ENCODE measurements at places on chromosomes 7 and 10.

DNA sequence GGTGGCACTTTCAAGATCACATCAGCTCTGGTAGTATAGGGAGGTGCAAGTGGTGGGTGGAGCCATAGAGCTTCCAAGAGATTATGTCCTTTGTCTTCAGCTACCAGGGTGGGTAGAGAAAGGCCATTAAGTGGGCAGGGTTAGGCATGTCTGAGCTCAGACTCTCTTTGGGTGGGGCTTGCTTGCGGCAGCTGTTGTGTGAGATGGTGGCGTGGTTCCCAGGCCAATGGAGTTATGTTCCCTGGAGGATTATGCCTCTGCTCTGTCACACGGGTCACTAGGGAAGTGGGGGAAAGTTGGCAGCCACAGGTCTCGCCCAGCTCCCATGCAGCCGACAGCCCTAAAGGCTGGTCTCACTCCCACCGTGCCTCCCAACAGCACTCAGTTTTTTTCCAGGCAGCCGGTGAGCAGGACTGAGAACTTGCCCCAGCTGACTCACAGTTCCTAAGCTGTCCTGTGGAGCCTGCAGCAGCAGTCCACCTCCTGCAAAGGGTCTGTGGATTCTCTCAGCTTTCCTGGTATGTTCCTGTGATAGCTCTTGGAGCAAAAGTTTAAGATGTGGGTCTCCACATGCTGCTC, 459.0 kb downstream of the SH2D4B start:
- no peak for DNase-seq

GRCh38 chr7:137521451-137521850, 177.9 kb upstream of the PTN start:
- DNase-seq: no peak

DNA sequence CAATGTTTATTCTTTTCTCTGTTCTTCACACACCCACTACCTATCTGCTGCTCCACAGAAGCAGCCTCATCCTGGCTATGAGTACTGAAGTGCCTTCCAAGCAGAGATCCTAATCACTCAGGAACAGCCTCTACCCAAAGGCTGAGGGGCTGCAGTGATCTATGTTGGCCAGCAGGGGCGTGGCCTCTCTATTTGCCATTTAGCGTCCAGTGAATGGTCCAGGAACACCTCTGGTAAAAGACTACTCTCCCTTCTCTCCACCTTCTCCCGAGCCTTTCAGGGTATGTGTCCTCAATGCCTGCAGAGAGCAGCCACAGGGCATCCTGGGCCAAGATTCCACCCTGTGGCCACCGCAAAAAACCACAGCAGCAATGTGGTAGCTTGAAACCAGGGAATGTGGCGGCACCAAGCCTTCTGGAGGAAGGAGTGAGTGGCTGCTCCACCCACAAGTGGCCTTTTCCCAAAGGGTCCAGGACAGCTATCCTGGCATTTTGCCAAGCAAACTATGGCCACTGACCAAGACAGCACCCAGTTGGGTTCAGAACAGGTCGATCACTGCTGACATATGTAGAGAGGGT, 70.9 kb downstream of the SYPL1 start:
- no peak for DNase-seq

DNA sequence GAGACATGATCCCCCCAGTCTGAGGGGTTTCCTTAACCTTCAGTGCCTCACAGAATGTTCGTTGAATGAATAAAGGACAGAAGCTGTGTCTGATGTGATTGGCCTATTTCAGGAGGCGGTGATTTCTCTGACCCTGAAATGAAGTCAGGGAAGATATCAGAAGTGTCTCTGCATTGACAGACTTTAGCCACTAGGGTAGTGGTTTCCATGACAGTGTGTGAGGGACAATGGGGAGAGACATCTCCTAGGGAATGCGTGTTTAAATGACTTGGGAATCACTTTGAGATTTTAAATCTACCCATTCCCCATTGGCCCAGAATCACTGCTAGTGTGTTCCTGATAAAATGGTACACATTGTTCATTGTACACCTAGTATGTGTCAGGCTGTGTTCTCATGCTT, 132.0 kb downstream of the CFAP58 start:
- DNase-seq: no peak

DNA sequence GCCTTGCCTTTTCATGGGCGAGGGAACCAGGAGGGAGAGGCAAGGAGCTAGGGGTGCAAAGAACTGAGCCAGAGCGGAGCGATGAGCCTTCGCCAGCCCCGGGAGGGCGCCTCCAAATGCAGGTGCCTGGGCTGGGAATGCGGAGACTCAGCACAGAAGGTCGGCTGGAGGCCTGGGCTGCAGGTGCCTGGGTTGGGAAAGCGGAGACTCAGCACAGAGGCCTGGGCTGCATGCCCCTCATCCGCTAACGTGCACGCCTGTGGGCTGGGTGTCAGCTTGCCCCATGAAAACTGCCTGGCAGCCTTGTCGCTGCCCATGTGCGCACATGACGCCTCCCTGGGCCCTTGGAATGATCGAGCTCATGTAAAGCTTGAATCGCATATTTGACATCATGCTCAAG, 51.8 kb downstream of the POM121L12 start:
- no peak for DNase-seq

Data from hindlimb muscle (tissue), 1 donor.